ENCODE measurements at places on chromosomes 6 and 20.

- no peak for DNase-seq
These were observed 1.9 kb downstream of the FNDC11 start for GRCh38 chr20:63555661-63556381.

DNA sequence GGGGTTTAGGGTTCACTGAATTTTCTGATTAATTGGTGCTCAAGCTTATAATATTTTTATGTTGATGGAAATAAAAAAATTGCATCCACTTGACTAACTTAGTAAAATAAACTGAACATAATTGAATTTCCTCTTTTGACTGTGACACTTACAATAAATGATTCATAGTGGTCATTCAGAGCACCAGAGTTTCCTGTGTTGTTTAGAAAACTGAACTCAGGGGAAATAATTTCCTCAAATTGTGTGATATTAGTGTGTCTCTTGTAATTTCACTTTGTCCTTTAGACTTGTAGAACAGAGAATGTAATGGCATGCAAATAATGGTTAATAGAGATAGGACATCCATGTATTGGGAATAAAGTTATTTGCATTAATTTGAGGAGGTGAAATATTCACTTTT is 319.7 kb upstream of the MAN1A1 start:
- no peak for DNase-seq

GRCh38 chr6:7669742-7670141 is 56.2 kb upstream of the BMP6 start:
- DNase-seq = no peak

DNA sequence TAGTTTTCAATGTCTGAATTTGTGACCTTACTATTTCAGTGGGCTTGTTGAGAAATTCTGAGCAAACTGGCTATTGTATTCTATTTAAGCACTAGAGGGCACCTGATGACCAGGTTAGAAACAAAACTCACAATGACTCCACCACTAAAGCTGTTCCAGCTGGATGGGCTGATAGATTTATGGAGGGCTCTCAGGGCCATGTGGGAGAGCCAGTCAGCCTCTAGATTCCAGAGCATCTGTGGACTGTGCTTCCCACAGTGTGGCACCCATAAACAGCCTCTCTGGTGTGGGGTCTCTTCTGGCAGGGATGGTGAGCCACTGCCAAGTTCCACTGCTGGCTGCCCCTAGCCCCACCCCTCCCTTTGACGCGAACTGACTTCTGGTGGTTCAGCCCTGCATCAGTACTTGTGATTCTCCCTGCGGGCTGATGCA is 29.2 kb downstream of the C6orf58 start:
- DNase-seq = no peak

GRCh38 chr20:14445902-14446301 is 108.5 kb upstream of the FLRT3 start:
- DNase-seq = no peak

DNA sequence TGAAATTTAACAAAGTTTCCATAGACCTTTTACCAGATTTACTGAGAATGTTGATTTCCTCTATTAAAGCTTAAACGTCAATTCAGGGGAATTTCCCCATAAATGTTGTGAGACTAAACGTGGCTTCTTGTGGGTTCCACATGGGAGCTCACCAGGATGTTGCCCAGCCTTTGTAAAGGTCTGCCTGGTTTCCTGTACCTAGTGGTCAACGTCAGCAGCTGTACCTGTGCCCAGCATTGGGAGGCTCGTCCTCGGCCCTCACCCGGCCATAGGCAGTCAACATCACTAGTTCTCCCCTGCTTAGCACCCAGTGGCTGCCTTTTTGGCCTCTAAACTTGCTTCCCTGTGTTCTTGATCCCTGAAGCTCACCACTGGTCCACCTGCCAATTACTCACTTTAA is 22.1 kb upstream of the CD83 start:
- DNase-seq = no peak

- no peak for DNase-seq
These were observed 411 bp upstream of the SCUBE3 start for GRCh38 chr6:35213298-35213791.

DNA sequence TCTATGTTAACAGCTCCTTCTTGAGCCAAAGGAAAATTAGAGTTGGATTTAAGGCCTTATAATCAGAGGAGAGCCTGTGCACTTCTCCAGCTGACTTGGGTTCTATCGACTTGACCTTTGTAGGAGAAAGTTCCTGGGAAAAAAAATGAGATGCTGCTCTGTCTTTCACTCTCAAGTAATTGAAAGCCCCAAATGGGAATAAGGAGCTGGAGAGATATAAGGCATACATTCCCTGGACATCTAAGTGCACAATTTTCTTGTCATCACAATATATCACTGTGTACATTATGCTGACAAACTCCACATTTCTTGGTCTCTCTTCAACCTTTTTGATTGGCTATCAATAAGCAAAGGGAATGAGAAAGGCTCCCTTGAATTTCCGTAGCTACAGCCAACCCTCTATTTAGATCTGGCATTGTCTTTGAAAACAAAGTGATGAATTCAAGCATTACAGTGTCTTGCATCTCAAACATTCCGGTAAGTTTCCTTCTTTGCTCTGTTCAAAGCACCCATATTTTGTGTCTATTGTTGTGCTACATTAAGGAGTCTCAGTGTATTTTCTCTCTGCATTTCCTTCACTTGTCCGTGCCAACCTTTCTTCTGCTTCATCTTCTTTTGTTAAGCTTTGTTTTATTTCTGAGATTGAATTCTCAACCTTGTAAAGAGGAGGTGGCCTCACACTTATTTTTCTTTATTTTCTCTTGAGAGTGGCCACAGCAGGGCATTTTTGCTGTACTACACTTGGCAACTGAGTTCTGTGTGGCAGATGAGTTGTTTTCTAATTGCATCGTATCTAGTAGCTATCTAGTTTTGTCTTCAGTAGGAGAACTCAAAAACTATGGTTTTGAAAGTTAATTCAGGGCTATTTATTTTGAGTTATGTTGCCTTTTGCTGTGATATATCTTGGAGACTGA is 450.3 kb upstream of the MAN1A1 start:
- no peak for DNase-seq

DNA sequence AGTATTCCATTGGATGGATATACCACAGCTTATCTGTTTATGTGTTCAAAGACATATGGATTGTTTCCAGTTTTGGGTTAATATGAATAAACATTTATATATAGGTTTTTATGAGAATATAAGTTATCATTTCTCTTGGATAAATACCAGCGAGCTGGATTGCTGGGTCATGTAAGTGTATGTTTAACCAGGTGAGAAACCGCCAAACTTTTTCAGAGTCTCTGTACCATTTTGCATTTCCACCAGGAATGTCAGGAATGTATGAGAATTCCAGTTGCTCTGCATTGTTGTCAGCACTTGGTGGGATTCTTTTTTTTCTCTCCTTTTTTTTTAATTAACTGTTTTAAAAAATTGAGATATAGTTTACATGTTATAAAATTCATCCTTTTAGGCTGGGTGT is 52.1 kb downstream of the PHF20 start:
- no peak for DNase-seq

GRCh38 chr6:158757753-158758090 is 61.4 kb downstream of the EZR start:
- no peak for DNase-seq

DNA sequence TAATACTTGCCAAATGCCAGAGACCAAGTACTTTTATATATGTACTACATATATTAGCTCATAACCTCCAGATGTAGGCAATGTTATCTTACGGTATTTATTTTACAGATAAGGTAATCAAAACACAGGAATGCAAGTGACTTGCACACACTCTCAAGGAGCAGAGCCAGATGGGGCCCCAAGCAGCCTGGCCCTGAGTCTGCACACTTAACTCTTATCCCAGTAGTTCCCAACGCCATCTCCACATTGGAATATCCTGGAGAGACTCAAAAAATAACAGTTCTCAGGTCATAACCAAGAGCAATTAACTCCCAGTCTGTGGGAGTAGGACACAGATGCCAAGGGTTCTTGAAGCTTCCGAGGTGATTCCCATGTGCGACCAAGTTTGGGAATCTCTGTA is 398.7 kb downstream of the PHF3 start:
- DNase-seq = no peak
